ENCODE measurements at places on chromosomes 16 and 17.

DNA sequence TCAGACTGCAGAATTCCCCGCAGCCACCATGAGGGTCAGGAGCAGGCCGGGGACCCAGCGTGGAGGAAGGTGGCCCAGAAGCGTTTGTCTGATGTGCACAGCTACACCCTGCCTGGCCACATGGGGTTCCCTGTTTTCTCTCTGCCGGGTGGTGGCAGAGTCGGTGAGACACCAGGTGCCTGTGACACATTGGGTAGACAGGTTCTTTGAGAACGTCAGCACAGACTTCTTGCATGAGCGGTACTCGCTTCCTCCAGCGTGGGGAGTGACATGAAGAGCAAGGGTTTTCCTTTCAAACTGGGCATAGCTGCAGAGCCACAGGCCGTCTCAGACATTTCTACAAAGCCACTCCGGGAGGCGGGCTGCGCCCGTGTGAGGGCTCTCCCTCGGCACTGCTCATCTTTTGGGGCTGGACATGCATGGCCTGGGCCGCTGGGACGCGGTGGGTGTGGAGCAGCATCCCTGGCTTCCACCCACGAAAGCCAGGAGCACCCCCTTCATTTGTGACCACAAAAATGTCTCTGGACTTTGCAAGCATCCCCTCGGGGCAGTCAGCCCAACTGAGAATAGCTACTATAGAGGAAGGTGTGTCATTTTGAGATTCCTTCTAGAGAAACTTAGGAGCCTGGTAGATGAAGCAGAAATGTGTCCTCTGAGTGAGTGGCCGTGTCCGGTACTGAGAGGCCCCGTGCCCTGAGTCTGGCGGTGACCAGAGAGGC, 26.0 kb downstream of the NME3 start:
- no peak for DNase-seq

GRCh38 chr17:40791787-40792436, 7.8 kb downstream of the KRT28 start:
- DNase-seq = peak; percentile 13

DNA sequence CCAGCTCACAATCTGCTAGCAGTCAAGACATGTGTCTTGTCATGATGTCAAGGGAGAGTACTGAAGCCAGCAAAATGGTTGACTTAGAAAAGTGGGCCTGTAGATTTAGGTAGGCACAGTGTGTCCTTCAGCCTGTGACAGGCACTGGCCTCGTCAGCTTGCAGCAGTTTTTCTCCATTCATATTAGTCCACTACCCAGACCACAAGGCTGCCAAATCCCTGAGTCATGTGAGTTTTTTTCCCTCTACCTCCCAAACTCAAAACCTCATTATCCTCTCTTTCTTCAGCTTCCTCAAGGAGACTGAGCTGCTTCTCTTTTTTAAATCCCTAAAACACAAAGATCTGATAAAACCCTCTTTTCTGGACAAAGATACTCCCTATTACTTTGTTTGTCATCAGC, 102.6 kb upstream of the HS3ST3A1 start:
- no peak for DNase-seq

DNA sequence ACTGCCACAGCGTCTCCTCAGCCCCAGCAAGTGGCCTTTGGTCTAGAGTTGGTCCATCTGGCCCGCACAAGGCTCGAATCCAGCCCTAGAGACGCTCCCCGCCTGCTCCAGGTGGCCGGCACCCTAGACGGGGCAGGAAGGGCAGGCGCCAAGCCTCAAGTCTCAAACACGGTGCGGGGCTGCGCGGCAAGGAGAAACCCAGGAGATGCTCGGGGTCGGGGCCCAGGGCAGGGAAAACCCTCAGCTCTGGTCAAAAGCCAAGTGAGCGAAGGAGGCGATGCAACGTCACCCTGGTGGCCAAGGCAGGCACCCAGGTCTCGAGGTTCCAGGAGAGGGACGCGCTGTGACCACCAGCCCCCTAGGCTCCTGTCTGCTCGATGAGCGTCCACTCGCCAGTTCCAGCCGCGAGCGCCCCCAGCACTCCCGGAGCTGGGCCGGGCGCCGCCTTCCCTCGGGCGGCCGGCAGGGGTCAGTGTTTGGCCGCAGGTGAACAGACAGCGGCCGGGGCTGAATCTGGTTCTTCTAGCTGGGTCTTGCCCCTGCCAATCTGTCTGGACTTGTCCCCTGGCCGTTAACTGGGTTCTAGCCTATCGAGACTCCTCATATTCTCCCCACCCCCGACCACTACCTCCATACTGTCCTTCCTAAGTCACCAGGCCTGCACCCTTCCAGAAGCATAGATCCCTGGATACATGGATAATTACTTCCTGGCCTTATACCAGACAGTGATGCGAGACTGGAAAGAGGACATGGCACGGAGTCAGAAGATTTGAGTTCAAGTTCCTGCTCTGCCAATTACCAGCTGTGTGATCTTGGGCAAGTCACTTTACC, 44.0 kb downstream of the PRAC1 start:
- DNase-seq = peak; percentile 42

DNA sequence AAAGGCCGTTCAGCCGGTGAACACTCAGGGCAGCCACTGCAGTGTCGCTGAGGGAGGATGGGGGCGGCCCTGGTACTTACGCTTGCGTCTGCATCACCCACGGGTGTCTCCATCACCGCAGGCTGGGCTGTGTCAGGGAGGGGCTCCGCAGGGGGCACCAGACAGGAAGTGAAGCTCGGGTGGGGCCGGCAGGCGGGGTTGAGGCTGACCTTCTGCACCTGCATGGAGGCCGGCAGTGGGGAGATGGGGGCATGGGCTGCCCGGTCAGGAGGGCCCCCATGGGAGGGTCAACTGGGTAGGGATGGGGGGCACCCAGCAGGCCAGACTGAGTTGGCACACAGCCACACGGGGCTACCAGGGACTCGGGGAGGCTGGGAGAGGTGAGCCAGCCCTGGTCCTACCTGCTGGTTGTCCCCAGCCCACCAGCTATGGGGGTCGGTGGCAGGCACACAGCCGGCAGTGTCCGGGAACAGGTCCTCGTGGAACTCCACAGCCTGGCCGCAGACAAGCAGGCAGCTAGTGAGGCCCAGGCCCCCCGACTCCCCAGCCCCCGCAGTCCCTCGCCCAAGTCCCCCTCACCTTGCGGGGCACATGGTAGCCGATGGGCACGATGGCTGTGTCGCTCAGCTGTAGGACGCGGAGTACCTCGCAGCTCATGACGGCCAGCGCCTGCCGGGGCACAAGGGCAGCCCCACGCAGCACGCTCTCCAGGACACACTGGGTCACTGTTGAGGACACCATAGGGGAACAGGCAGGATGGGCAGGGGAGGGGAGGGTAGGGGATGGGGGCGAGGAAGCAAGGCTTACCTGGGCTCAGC, 7.2 kb upstream of the VASN start:
- DNase-seq = no peak

DNA sequence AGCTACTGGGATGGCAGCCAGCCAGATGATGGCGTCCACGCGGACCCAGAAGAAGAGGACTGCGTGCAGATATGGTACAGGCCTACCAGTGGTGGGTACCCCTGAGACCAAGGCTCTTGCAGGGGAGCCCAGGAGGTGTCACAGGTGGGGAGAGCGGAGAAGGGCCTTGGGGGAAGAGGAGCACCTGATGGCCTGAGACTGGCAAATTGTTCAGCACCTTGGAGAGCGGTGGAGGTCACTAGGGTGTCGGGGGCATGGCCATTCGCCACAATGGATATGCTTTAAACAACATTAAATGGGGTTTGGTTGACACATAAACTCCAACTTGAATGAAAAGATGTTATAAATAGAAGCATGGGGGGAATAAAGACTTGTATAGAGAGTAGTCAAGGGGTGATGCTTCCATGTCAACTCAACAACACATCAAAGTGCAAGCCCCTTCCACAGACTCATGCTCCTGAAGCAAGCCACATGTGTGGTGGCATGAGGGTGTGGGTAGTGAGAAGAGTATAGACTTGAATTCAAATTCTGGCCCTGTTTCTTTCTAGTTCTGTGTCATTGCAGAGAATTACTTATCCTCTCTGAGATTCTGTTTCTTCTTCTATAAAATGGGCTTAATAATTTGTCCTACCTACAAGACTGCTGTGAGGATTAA, 22.2 kb downstream of the CLEC19A start:
- DNase-seq = no peak

DNA sequence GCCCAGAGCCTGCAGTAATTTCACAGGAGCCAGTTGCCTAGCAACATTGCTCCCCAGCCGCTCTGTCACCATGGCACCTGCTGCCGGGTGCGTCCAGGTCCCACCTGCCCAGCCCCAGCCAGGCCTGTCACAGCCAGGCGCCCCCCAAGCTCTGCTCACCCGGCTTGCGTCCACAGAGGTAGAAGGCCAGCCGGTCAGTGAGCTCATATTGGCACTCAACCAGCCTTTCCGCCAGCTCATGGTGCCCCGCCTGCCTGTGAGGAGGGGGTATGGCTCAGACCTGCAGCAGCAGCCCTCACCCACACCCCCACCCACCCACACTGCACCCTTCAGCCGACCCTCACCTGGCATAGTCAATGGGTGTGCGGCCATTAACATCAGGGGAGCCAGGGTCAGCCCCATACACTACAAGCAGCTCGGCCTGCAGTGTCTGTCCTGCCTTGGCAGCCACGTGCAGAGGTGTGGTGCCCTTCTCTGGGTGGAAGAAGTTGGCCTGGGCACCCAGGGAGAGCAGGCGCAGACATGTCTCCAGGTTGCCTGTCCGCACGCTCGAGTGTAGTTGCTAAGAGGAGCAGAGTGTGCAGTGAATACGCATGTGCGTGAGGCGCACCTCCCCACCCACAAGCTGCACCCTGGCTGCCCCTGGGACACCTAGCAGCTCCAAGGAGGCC, 7.7 kb downstream of the GIT1 start:
- DNase-seq = no peak

DNA sequence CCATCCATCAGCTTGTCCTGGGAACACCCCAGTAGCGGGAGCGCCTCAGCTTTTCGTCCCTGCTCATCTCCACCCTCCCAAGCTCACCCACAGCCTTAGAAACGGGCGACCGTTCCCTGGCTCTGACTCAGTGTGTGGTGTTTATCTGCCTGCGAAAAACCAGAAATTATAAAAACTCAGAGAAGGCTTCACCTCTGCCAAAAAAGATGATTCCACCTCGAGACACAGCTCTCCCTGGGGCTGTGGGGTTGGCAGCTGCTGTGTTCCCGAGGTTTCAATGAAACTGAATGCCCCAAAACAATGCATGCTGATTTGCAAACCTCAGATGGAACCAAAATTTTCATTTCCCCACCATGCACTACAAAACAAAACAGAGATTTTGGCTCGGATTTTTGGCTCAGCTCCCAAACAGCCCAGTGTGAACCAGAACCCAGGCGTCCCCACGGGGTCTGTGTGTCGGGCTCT, 62.4 kb upstream of the MED9 start:
- DNase-seq = no peak

DNA sequence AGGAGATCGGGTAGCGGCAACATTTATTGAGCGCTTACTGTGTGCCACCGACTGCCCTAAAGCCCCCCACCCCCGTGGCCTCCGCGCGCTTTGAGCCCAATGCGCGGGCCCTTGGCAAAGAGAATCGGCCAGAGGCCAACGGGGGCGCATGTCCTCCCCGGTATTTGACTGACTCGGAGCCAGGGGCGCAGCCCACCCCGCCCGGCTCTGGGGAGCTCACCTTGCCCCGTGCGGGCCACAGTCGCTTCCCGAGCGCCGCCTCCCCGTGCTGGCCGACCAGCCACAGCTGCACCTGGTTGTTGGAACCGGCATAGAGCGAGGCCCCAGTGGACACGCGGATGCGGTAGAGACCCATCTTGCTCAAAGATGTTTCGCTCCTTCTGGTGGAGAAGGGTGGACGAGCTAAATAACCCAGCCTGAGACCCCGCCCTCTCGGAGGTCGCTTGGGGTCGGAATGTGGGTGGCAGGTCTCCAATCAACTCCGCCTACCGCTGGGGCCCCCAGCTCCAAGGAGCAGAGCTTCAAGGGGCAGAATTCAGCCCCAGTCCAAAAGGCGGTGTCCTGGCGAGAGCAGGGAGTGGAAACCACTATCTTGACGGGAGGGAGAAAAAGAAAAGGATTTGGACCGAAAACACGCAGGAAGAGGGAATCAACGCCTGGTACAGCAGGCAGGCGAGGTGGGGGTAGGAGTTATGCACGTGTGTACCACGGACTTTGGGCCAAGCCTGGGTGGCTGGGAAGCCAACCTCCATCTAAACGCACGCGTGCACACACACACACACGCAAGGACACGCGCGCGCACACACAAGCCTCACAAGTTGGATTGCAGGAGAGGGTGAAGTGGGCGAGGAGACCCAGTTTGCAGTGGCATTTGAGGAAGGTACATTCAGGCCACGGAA, at the start of gene ALOX15:
TSS of gene ALOX15 (minus strand) at position 382 of the 899 bp plus-strand sequence. CDS start at position 355, 27 bp downstream.
- no peak for DNase-seq

DNA sequence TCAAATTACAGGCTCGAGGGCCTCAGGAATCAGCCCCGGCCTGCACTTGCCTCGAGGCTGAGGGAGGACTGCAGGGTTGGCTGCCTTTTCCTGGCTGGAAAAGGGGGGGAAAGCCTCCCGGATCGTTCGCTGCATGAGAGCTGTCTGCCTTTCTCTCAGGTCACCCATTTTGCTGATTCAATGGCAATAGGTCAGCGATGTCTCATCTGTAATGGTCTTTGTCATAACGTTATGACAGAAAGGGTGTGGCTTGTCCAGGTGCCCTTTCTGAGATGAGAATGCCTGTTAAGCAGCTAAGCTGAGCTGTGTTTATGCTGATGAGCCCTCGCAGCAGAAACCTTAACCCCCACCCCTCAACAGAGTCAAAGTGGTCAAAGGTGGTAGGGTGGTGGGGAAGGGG, 81.8 kb downstream of the AKAP1 start:
- DNase-seq = no peak

- peak; percentile 58 for DNase-seq
These were observed 63.3 kb upstream of the MTMR4 start for GRCh38 chr17:58577696-58578095.

DNA sequence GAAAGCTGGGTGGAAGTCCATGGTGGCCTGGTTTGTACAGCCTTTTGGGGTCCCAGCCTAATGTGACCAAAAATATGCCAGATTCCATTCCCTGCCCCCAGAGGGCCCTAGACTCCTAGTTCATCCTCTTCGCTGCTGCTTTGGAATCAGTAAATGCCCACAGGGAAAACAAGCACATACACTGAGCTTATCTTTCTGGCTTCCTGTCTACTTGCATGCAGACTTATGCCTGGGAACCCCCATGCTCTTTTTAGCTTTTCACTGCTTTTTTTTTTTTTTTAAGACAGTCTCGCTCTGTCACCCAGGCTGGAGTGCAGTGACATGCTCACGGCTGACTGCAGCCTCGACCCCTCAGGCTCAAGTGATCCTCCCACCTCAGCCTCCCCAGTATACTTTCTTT, 6.2 kb upstream of the CD300LG start:
- peak; percentile 62 for DNase-seq

DNA sequence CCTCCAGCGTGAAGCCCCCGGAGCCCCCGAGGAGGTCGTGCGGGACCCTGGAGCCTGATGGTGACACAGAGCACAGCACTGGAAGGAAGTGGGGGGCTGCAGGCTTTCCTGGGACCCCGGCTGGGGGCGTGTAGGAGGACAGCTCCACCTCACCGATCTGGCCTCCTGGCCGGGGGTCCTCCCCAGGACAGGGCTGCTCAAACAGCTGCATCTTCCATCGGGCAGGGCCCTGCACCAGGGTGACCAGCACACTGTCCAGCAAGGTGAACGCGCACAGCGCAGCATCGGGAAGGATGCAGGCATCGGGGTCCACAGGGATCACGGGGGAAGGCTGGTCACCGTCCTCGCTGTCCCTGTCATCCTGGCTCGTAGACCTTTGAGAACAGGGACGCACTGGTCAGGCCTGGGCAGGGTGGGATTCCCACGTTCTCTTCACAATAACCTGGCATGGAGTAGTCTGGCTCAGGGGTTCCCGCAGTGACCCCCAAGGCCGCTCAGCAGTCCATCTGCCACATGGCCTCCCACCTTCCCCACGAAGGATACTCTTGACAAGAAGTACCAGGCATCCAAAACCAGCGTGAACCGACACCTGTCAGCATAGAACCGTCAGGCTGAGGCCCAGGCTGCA, 1.2 kb downstream of the FAAP100 start:
- DNase-seq = no peak

- no peak for DNase-seq
These were observed 8.3 kb downstream of the OTOP3 start for GRCh38 chr17:74943808-74944522.

All from NCI-H524 (cell line).